ENCODE measurements at places on chromosomes 2 and 18.

DNA sequence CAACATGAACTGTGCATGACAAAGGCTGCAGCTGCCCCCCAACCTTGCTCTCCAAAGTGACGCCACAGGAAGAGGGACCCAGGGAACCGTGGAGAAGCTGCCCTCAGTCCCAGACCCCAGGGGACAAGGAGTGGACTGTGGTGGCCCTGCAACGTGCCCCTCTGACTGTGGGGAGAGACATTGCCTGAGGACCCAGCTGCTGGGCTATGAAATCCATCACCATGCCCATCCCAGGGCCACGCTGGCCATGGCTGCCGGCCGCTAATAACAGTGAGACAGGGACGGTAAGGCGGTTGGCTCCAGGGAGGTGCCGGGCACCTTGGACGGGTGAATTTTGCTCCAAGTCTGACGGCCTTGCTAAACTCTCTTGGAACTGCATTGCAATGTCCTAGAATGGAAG, 211.3 kb upstream of the HDAC4 start:
- DNase-seq: no peak

GRCh38 chr2:20485612-20486388, 38.9 kb downstream of the RHOB start:
- no peak for DNase-seq

DNA sequence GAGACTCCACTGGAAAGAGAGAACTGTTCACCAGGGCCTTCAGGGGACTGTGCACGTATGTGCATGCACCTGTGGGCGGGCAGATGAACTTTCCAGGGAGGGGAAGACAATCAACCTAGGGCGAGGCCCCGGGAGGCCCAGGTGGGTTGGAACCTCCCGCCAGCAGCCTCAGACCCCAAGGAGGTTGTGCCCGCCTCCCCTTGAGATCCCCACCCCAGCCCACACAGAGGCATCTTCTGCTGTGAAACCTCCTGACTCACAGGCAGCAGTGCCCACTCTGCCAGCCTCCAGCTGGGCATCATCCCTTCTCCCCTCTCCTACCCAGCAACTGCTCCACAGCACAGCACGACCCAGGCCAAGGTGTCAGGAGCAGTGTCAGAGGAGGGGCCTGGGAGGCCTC, 54.4 kb downstream of the FAM178B start:
- no peak for DNase-seq

DNA sequence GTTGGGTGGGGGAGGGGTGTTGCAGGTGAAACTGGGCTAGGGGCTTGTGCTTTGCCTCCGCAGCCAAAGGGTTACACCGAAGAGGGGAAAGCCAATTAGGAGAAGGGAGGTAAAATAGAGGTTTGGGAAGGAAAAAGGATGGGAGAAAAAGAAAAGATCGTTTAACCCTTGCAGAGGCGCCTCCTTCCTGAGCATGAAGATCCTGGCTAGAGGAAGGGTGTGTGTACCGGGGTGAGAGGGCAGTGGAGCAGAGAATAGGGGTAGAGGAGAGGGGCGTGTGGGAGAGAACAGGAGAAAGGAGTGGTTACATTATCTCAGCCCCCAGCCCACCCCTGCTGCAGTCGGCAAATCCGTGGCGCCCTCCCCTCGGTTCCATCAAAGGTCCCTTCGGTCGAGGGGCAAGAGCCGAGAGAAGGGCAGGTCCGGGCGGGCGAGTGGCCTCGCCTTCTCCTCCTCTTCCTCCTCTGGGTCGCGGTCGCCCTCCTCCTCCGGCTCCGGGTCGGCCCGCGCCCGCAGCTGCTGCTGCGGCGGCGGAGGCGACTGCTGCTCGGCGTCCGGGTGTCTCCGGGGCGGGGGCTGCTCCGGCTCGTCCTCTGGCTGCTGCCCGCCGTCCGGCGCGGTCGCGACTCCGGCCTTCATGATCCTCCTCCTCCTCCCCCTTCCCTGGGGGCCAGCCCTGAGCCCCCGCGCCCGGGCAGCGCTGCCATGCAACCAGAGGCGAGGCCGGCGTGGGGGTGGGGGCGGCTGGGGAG, 1.1 kb downstream of the MARCHF4 start:
- DNase-seq: no peak

- DNase-seq: no peak
These were observed 330.6 kb downstream of the STK39 start for GRCh38 chr2:167916756-167917155.

- DNase-seq: no peak
These were observed 67.6 kb downstream of the TBC1D8 start for GRCh38 chr2:101083613-101084012.

DNA sequence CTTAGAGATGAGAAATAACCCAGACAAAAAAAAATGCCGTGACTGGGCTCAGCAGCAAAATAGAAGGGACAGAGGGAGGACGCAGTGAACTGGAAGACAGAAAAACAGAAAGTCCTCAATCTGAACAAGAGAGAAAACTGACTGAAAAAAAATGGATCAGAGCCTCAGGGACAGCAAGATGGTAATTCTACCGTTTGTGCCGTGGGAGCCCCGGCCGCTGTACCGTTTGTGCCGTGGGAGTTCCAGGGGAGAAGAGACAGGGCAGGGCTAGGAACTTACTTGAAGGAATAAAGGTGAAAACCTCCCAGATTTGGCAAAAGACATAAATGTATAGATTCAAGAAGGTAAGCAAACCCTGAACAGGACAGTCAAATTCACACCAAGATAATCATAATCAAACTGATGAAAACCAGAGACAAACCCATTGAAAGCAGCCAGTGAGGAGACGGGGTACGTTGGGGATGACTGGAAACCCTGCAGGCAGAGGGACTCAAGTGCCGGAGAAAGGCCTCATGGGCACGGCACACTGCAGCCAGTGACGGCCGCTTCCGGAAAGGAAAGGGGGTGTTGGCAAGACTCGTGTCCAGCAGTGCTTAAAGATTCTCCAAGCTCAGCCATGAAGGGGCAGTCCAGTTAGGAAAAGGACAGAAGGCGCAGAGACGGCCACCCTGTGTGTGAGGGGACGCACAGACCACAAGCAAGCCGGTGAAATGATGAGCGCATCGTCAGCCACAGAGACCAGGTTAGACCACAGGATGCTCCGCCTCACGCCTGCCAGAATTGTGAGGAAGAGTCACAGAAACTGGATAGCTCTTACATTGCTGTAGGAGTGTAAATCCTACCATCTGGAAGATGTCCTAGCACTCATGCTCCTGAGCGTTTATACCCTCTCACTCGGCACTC, 40.0 kb upstream of the NFATC1 start:
- DNase-seq: no peak

GRCh38 chr2:6654279-6654678, 211.4 kb downstream of the CMPK2 start:
- no peak for DNase-seq

- no peak for DNase-seq
These were observed 92.3 kb downstream of the UBE2E3 start for GRCh38 chr2:181072486-181073235.

DNA sequence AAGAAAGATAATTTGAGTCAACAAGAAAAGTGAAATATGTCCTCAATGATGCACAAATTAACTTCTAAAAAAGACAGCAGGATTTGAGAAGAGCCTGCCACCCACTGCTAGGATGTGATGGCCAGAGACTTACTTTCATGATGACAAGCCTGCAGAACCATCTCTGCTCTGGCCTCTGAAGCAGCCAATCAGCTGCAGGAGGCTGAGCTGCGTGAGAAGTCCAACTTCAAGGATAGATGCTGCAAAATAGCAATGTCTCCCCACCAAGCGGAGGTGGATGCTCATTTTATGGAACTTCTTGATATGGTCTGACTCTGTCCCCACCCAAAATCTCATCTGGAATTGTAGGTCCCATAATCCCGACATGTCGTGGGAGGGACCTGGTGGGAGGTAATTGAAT, 53.1 kb downstream of the CYRIA start:
- DNase-seq: no peak

- no peak for DNase-seq
These were observed 537.7 kb upstream of the PKDCC start for GRCh38 chr2:41510108-41510507.

GRCh38 chr18:76708722-76709353, 113.5 kb upstream of the ZNF236 start:
- DNase-seq: no peak

GRCh38 chr2:72040629-72041571, 106.8 kb downstream of the CYP26B1 start:
- no peak for DNase-seq

DNA sequence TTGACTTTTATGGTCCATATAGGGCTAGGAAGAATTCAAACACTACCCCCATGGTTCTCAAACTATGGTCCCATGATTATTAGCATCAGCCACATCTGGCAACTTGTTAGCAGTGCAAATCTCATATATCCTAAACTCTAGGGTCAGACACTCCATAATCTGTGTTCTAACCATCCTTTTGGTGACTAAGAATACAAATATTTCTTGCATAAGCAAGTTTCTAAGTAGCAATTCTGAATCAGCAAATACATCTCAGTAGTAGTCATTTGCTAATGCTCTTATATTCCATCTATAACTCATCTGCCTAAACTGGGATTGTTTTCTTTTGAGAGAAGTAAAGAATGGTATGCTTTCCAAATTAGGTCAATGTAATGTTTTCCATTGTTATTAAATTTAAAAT, 447.3 kb downstream of the TMX3 start:
- DNase-seq: no peak

- no peak for DNase-seq
These were observed 318.5 kb upstream of the TCF4 start for GRCh38 chr18:55906536-55906935.

DNA sequence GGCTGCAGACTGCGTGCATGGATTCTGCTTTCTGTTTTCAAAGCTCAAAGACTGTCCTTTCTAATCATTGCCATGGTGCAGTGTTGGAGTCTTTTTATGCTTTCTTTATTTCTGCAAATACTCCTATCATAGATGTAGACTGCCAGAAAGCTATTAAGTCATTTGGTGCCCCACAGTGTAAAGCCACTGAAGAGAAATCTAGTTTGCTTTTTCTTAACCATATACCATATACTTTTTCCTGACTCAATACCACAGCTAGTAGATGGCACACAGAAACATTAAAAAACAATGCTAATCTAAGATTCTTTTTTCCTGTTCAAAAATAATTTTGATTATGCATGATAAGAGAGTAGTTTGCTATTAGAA, 109.9 kb upstream of the RAB27B start:
- DNase-seq: no peak

GRCh38 chr2:9815844-9816279, 27.4 kb upstream of the TAF1B start:
- DNase-seq: no peak

- no peak for DNase-seq
These were observed 548.2 kb upstream of the LRRTM1 start for GRCh38 chr2:80852808-80853139.

GRCh38 chr2:102460467-102460866, 12.6 kb upstream of the SLC9A4 start:
- no peak for DNase-seq

- no peak for DNase-seq
These were observed 21.1 kb downstream of the CASP10 start for GRCh38 chr2:201203916-201204654.
